Mucosa of gallbladder (tissue), 1 donor: ENCODE measurements at places on chromosomes 4 and X. TPM values are rescaled to one million over a fixed set of nuclear protein-coding genes. Genes with fewer than 3 reads are reported as not detected.

PTPN13 gene
- total RNA-seq: 24.9 TPM

TRAM1L1 gene
- total RNA-seq: 2.1 TPM

SHROOM4 gene
- 5.3 TPM for total RNA-seq

RENBP gene
- 19.5 TPM for total RNA-seq

RPL36A gene
- total RNA-seq: 124 TPM

NRK gene
- 4.3 TPM for total RNA-seq

HDAC8 gene
- total RNA-seq: 28.7 TPM

DNA sequence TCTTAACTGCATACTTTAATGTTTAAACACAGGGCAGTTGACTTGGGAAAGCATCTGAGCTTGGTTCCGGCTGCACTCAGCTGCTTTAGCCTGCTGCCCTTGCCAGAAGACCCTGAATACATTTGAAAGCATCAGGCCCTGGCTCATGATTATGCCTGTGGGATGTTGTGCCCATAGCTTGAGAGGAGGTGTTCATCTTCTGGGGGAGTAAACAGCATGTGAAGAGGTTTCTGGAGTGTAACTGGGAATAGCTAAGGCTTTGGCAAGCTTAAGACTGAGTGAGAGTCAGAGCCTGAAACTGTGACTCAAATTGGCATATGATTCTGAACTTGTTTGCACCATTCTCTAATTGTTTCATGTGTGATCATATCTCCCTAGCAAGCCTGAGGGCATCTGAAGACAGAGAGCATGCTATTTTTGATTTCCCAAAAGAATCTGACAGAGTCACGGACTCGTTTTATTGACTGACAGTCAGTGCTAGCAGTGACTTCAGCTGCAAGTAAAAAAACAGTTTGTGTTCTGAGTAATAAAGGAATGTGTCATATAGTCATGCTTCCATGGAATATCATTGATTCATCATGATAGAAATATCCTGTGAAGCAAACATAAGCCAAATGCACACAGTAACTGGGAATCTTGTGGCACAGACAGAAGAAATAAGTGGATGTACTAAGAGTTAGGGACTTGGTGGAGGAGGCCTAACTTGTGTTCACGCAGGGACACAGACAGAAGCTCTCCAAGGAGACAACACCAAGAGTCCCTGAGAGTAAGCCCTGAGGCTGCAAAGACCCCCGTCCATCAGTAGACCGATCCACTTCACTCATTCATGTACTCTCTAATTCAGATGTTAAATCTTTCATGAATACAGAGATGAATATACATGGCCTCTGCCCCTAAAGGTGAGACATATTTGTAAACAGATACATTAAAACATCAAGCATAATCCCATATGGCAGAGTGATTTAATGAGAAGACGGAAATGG lies 100.7 kb downstream of the SYNPO2 start:
- DNase-seq: no peak

DNA sequence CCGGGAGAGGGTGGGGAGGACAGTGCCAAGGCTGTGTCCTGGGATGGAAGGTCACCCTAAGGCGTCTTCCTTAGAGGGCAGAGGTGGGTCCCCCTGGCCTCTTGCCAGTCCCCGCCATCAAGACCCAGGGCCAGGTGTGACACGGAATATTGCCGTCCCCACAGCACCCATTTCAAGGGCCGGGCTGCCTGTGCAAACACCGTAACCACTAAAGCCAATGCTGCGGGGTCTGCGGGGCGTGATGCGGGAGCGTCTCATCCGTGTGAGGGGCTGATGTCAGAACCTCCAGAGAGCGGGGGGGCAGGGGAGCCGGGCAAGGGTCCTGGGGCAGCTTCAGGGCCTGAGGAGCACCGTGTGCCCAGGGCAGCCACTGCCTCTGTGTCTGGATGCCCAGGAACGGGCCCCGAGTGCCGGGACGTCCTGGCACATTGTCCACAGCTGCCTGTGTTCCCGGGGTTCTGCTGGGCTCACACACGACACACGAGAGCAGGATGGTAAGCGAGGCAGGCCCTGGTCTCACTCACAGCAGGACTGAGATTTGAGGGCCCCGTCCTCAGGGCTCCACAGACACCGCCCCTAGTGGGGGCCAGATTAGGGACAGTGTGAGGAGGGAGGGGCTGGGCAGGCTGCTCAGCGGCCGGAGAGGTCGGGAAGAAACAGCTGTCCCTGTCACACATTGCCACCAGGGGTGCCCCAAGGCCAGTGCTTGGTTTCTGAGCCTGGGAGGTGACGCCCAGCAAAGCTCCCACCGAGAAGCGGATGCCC lies 29.2 kb downstream of the NKX1-1 start:
- no peak for DNase-seq

DNA sequence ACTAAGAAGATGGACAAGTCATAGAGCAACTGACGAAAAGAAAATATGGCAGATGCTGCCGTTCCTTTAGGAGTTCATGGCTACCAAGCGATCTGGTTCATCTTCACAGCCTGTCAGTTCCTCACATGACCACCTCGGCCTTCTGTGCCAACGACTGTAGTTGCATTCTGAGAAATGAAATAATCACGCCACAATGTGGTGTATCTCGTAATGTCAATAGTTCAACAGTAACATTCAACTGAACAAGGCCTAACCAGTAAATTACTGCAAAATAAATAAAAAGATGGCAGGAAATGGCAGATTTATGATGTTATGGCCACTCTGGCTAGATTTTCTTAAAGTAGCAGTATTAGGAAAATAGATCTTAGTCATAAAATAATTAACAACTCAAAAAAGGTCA lies 4.4 kb downstream of the GPRIN3 start:
- DNase-seq: peak; percentile 37

DNA sequence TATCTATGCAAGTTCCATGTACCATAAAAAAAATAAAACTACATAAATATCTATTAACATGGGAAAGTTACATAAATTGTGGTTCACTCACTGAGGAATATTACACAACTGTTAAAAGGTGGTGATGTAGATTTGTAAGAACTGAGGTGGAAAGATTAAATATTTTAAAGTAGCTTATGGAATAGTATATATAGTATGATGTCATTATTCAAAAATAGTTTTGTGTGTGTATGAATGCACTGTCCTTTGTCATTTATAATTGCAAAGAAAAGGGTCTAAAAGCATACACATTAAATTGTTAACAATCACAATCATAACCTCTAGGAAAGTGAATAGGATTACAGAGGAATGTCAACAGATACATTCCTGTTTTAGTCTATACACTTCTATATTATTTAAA lies 355.9 kb downstream of the OPHN1 start:
- DNase-seq: no peak

DNA sequence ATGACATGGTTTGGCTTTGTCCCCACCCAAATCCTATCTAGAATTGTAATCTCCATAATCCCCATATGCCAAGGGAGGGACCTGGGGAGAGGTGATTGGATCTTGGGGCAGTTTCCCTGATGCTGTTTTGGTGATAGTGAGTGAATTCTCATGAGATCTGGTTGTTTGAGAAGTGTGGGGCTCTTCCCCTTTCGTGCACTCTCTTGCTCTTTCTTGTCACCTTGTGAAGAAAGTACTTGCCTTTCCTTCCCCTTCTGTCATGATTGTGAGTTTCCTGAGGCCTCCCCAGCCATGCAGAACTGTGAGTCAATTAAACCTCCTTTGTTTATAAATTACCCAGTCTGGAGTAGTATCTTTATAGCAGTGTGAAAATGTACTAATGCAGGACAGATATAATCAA lies 36.4 kb upstream of the FREM3 start:
- no peak for DNase-seq
